ENCODE measurements at places on chromosomes 6 and 20.

- DNase-seq, result no peak
These were observed 662.8 kb downstream of the TBC1D32 start for GRCh38 chr6:120671519-120671918.

GRCh38 chr6:82840571-82840970, 225.1 kb downstream of the UBE3D start:
- DNase-seq, result no peak

- DNase-seq, result no peak
These were observed 263.5 kb upstream of the TAB2 start for GRCh38 chr6:149053848-149054558.

DNA sequence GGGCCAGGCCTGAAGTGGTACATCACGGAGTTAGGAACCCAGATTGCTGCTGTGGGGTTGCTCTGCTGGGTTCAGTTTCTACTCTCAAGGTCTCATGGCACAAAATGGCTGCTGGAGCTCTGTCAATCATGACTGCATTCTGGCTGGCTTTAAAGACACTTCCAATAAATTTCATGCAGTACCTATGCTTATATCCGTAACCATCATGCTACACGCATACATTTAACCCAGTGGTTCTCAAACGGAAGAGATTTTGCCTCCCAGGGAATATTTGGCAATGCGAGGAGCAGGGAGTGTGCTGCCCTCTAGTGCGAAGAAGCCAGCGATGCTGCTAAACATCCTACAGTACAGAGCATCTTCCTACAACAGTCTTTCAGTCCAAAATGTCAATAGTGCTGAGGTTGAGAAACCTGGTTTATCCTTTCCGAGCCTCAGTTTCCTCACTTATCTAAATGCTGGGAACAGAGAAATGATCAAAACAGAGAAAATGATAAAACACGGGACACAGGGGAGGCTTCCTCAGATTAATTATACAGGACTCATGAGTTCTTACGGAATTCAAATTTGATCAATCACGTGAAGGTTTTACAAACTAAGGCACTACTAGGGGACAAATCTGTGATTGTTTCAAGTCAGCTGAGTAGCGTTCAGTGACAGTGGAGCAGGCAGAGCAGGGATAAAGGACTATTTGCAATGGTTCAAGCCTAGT, 9.6 kb upstream of the SLC2A10 start:
- DNase-seq, result no peak

DNA sequence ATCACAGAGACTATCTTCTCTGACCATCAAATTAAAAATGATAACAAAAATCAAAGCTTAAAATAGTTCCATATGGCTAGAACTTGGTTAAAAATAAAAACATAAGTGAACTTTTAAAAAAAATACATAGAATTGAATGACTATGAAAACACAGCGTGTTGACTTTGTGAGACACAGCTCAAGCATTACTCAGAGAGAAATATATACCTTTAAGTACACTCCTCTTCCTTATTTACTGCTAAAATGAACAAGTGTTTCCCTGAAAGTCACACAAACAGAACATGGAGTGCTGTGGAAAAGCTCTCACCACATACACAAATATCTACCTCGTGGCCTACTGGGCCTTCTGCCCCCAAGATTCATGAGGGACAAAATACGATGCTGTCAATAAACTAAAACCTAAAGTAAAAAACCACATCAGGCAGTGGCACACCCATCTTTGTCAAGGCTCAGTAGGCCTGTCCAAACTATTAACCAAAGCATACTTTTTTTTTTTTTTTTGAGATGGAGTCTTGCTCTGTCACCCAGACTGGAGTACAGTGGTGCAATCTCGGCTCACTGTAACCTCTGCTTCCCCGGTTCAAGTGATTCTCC, 7.5 kb downstream of the FAXC start:
- DNase-seq, result no peak

DNA sequence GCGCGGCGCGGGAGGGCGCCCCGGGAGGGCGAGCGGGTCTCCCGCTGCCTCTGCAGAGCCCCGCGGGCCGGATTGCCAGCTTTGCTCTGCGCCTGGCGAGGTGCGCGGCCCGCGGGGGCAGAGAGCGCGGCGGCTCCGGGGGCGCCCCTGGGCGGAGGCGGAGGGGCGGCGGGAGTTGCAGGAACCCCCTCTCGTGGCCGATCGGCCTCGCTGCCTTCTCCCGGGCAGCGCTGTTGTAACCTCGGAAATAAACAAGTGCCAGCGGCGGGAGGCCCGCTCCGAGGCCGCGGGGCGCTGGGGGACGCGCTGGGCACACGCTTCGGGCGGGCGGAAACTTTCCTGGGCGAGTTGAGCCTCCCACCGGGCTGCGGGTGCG, 1.2 kb downstream of the CDH4 start:
- no peak for DNase-seq
